ENCODE measurements at places on chromosomes 16 and 17.

GRCh38 chr17:14202388-14203166, 34.1 kb downstream of the CDRT15 start:
- DNase-seq, result no peak

DNA sequence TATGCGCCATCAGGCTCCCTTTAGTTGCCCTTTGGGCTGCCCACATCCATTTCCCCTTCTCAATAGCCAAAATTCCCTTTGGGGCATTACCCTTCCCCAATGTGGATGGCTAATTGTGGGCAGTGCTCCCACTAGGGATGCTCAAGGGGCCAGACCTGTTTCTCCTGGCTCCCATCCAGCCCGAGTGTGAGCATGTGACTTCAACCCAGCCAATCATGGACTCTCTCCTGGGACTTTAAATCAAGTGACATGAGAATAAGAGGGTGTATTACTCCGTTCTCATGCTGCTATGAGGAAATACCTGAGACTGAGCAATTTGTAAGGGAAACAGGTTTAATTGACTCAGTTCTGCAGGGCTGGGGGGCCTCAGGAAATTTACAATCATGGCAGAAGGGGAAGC, 60.9 kb upstream of the WSB1 start:
- no peak for DNase-seq

DNA sequence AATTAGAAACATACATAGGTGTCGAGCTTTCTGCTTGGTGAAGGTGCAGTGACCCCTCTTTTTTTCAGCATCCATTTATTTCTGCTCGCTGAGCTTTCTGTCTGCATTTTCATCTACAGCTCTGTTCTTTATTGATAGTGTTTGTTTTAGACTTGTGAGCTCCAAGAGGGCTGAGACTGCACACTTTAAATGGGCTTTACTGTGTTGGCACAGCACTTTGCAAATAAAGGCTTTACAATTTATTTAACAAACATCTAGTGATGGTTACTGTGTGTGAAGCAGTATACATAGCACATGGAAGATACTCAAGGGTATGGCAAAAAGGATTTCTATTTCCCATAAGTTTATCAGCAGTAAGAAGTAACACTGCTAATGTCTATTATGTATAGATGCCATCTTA, 563.7 kb upstream of the HSBP1 start:
- DNase-seq, result no peak

GRCh38 chr17:50322271-50322670, 23.7 kb upstream of the XYLT2 start:
- no peak for DNase-seq

GRCh38 chr16:2816751-2817339, at the start of gene PRSS21:
Gene PRSS21 (plus strand): TSS chr16:2817237. CDS start chr16:2817269, 32 bp downstream.
- DNase-seq, result no peak

GRCh38 chr17:1179818-1180742, at the start of gene ABR:
Gene ABR (minus strand): TSS chr17:1179981. CDS start chr17:1179727, 254 bp downstream.
- peak; percentile 47 for DNase-seq

DNA sequence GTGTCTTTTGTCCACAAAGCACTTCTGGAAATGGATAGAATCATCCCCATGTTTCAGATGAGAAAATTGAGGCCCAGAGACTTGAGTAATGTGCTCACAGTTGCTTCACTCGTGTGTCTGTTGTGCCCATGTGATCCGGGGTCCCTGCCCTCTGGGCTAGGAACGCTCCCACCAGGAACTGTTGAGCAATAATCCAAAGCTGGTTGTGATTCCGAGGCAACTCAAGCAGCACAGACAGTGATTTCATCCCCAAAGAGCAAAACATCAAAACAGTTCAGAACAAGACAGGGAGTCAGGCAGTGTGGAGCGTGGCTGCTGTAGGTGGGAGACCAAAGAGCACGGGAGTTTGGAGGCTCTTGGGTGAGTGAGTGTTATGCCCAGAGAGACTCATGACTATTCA, 205.0 kb upstream of the ASIC2 start:
- DNase-seq, result no peak

GRCh38 chr16:13351181-13351580, 449.8 kb downstream of the SHISA9 start:
- DNase-seq, result no peak

Data from fibroblast of skin of right quadriceps (primary cell).